ENCODE measurements at places on chromosomes 5 and 9.

DNA sequence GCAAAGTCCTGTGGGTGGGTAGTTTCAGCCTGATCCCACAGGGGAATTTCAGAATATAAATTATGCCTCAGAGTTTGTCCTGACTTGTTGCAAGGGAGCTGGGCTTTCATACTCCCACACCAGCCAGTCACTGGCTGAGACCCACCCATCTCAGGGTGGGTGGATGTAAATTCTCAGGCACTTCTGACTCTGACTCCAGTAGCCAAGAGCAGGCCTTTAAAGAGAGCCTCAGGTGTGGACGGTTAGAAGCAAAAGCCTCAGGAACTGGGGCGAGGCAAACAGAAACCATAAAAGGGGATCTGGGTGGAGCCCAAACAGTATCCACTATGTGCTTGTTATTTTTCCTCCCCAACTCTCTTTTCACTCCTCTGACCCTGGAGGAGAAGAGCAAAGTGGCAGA is 28.6 kb upstream of the FBXW11 start:
- no peak for DNase-seq

GRCh38 chr5:74938250-74938933 is 72.2 kb upstream of the FAM169A start:
- no peak for DNase-seq

DNA sequence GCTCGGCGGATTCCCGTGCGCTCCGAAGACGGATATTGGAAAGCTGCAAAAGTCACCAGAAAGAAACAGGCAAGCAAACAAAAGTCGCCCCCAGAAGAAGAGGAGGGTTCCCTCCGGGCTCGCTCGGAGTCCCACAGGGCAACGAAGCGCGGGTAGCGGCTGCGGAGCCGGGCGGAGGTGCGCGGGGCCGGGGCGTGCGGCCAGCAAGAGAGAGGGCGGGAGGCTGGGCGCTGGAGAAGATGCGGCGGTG is at the start of gene FBN2:
TSS of gene FBN2 (minus strand) at position 246 of the 250 bp plus-strand sequence. CDS start 642 bp downstream, outside the sequence.
- no peak for DNase-seq

- no peak for DNase-seq
Measured at GRCh38 chr9:78927099-78927940, 630.4 kb downstream of the PSAT1 start.

DNA sequence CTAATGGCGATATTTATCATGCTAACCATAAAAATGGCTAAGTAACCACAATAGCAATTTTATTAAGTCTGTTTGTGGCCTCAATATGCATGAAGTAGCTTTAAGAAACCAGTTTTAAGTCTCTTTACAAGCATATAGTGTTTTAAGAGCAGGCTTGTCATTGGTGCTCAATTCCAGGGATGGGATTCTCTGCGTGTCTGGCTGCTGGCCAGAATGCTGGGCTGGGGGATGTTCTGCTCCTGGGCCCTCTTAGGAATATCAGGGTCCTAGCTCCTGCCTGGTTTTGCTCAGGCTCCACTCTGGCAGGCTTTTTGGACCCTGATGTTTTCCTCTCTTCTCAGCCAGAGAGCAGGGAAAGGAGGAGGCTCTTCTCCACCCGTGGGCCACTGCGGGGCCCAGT is 127.2 kb downstream of the PDE8B start:
- no peak for DNase-seq

DNA sequence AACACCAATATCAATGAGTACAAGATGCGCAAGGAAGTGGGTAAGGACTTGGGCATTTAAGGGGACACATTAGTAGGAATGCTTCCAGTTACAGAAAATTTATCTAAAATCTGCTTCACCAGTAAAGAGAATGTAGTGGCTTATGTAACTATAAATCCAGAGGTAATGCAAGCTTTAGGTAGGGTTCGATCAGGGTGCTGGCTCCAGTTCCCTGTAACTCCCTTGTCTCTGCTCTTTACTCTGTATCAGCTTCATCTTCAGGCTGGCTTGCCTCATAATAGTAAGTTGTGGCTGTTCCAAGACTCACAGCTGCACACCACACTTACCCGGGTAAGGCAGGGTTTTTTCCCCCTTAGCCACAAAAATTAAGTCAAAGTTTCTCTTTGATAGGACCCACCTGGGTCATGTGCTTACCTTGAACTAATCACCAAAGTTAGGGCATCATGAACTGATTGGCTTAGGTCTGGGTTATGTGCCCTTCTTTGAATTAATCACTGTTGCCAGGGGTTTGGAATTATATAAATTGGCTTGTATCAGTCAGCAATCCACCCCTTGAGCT is 35.5 kb downstream of the ARHGEF37 start:
- no peak for DNase-seq

DNA sequence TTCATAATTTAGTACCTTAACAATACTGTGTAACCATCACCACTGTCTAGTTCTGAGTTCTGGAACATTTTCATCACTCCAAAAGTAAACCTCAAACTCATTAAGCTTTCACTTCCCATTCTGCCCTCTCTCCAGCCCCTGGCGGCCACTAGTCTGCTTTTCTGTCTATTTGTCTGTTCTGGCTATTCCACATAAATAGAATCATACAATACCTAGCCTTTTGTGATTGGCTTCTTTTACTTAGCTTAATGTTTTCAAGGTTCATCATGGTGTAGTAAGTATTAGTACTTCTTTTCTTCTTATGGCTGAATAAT is 138.7 kb downstream of the RAPGEF6 start:
- no peak for DNase-seq

GRCh38 chr9:94081864-94082463 is 2.3 kb upstream of the PTPDC1 start:
- DNase-seq = no peak

GRCh38 chr5:2574155-2574554 is 177.3 kb downstream of the IRX2 start:
- no peak for DNase-seq

- DNase-seq = no peak
Measured at GRCh38 chr5:123098767-123099513, 9.9 kb downstream of the PRDM6 start.

GRCh38 chr5:66327008-66327407 is 182.9 kb downstream of the SREK1 start:
- no peak for DNase-seq

- DNase-seq = no peak
Measured at GRCh38 chr5:1751864-1752822, 47.5 kb downstream of the MRPL36 start.

GRCh38 chr5:121239951-121240350 is 611.7 kb upstream of the FTMT start:
- DNase-seq = no peak

DNA sequence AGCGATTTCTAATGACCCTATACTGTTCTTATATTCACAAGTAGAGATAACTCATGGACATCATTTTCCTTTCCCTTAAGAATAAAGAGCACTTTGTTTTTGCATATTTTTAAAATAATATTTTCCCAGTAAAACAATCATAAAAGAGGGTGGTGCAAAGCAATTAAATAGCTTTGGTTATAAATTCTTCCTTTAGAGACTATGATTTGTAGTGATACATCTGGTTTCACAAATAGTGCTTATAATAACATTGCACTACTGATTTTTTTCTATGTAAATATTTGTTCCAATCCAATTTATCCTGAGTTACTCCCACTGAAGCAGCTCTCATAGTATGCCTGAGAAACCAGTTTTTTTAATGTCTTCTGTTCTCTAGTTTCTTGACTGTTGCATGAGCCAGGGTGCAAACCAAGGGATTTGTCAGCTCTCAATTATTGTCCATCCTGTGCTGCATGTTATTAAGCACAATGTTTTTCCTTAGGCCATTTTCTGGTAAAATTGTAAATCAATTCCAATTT is 74.7 kb downstream of the LURAP1L start:
- no peak for DNase-seq

GRCh38 chr5:119319401-119319800 is 36.4 kb upstream of the TNFAIP8 start:
- DNase-seq = no peak

DNA sequence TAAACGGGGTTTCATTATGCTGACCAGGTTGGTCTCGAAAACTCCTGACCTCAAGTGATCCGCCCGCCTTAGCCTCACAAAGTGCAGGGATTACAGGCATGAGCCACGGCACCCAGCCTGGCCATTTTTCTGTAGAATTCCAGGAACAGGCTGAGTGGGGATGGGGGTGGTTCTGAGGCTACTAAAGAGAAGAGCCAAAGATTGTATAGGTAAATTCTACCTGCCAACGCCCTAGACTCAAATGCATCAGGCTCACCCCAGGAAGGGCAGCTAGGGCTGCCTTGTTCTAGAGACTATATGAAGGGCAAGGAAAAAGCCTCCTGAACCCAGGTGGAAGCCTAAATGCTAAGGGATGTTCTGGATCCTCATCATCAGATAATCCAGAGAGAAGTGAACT is 1.6 kb upstream of the C5orf52 start:
- DNase-seq = no peak

GRCh38 chr5:170211575-170212334 is 21.0 kb upstream of the C5orf58 start:
- DNase-seq = no peak

- DNase-seq = no peak
Measured at GRCh38 chr5:13250464-13251291, 693.8 kb downstream of the DNAH5 start.

DNA sequence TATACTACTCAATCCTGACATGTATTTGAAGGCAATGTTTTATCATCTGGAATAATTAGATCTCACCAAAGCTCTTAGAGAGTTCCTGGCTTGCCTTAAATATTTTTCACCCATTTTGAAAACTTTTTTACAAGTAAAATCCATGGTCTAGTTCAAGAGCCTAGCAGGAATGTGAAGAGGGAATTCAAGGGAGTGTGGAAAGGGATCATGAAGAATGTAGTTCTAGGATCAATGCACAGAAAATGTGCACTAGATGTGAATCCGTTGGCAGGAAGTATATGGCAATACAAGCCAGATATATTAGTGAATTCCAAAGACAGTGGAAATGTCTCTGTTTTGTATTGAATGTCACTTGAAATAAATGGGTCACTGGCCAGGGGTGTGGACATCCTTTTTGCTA is 167.9 kb upstream of the MOCS2 start:
- no peak for DNase-seq

DNA sequence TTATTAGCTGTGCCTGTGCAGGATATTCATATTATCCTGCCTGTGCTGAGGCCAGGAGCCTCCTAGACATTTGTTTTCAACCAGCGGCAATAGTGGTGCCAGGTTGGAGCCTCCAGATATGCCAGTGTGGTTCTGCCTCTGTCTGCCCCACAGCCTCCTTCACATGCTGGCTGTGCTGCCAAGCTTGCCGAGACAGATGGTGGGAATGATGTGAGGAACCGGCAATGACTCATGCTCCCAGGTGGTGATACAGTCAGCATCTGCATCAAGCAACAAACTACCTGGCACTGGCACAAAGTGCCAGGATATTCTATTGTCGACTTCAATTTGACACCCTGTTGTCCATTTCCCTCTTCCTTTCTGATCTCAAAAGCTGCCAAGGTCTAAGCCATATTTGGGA is 285.7 kb downstream of the CHSY3 start:
- DNase-seq = no peak

GRCh38 chr5:438481-438981 is 4.4 kb upstream of the EXOC3 start:
- DNase-seq = no peak

DNA sequence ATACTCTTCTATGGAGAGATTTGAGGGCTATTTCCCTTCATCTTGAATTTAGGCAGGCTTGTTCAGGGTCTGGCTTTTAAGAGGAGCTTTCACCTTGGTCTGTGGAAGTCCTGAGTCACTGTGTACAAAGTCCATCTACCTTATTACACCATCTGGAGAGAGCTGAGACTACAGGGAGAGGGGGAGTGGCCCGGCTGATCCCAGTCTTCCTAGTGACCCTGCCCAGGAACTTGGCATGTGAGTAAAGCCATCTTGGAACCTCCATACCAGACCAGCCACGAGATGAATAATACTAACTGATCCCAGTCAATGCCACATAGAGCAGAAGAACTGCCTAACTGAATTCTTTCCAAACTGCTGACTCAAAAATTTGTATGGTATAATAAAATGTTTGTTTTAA is 8.4 kb upstream of the IL6ST start:
- no peak for DNase-seq
